ENCODE measurements at places on chromosomes 4 and X. TPM values are rescaled to one million over a fixed set of nuclear protein-coding genes. Genes with fewer than 3 reads are reported as not detected.

The CCSER1 gene
- not detected for total RNA-seq

The TMEM175 gene
- 8.9 TPM for total RNA-seq

The AFM gene
- not detected for total RNA-seq

The TLR7 gene
- not detected for total RNA-seq

The USP17L19 gene
- total RNA-seq, result not detected

The GAGE12E gene
- total RNA-seq, result not detected

The ERCC6L gene
- total RNA-seq, result 10.7 TPM

The STK26 gene
- 9.7 TPM for total RNA-seq

The ENAM gene
- not detected for total RNA-seq

The COX18 gene
- 6.1 TPM for total RNA-seq

The CYBB gene
- 0.03 TPM for total RNA-seq

The SSX2B gene
- total RNA-seq, result not detected

The BEND2 gene
- not detected for total RNA-seq

The DOK7 gene
- total RNA-seq, result 0.39 TPM

The TCEAL6 gene
- not detected for total RNA-seq

All from A549 treated with AZD2906 at 1 μM for 4 hours (cell line).